ENCODE measurements at places on chromosomes 5 and 9.
A peak's percentile ranks its signal among the peaks of the same experiment; 100 is the strongest.

GRCh38 chr5:24862117-24862516 is 217.3 kb upstream of the CDH10 start:
- DNase-seq = no peak

- peak; percentile 78 for DNase-seq
These were observed 44.5 kb downstream of the SPRY4 start for GRCh38 chr5:142280066-142281007.

- DNase-seq = peak; percentile 31
These were observed 144.7 kb upstream of the RAD23B start for GRCh38 chr9:107138261-107138992.

GRCh38 chr9:18398038-18398437 is 75.9 kb upstream of the ADAMTSL1 start:
- DNase-seq = no peak

GRCh38 chr9:124778575-124779367 is 1.8 kb downstream of the OLFML2A start:
- DNase-seq = peak; percentile 12

DNA sequence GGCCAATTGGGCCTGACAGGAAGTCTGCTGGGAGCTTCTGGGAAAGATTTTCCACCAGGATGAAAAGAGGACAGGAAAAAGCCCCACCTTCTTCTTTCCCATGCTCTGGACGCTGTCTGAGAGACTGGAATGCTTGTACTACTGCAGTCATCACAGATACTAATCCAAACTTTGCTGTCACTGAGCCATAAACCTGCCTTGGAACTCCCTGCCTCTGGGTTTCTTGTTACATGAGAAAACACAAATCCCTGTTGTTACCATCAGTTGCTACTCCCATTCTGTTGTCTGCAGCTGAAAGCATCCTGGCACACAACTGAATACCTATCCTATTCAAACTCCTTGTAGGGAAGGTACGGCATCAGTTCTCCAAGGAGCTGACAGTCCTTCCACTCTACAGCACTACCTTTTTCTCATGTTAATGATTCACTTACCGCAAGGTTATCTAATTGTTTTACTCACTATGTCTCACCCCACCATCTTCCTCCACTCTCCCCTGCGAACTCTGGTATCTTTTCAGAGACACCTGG is 167.5 kb downstream of the CDK5RAP2 start:
- peak; percentile 73 for DNase-seq

GRCh38 chr5:10635257-10635866 is 71.5 kb downstream of the ANKRD33B start:
- peak; percentile 74 for DNase-seq

DNA sequence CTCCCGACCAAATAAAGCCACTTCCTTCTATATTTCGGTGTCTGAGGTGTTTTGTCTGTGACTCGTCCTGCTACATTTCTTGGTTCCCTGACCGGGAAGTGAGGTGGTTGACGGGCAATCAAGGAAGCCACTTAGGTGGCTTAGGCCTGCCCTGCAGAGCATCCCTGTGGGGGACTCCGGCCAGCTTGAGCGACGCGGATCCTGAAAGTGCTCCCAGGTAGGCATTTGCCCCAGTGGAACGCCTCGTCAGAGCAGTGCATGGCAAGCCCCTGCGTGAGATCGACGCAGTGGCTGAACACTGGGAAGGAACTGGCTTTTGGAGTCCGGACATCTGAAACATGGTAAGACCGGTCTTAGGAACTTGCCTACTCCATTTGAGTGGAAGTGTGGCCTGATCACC is 157.2 kb upstream of the COX7C start:
- no peak for DNase-seq

GRCh38 chr5:1965925-1966324 is 83.2 kb upstream of the IRX4 start:
- DNase-seq = no peak

DNA sequence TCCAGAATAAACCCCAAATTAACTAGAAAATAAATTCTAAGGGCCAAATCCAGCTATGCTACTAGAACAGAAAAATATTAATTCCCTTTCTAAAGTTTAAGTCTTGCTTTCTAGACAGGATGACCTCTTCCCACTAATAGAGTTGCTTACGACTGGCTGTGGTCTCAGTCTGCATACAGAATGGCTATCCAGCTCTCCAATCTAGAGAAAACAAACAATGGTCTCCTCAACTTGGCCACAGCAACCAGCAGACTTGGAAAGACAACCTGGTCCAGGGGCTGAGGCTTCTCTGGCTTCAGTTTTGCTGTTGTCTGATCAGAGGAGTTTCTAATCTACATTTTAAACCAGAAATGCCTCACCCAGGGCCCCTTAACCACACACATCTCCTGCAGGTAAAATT is 28.9 kb downstream of the RASEF start:
- DNase-seq = no peak

- no peak for DNase-seq
These were observed 24.8 kb downstream of the P4HA2 start for GRCh38 chr5:132202711-132203463.

Measured in fibroblast of mammary gland (primary cell).